Cerebellar cortex (tissue), 1 donor: ENCODE measurements at places on chromosomes 1 and 21.
A peak's percentile ranks its signal among the peaks of the same experiment; 100 is the strongest.

- no peak for DNase-seq
Measured at GRCh38 chr1:202952099-202952498, 6.0 kb downstream of the ADIPOR1 start.

- no peak for DNase-seq
Measured at GRCh38 chr1:32353886-32354570, 8.3 kb downstream of the FAM229A start.

DNA sequence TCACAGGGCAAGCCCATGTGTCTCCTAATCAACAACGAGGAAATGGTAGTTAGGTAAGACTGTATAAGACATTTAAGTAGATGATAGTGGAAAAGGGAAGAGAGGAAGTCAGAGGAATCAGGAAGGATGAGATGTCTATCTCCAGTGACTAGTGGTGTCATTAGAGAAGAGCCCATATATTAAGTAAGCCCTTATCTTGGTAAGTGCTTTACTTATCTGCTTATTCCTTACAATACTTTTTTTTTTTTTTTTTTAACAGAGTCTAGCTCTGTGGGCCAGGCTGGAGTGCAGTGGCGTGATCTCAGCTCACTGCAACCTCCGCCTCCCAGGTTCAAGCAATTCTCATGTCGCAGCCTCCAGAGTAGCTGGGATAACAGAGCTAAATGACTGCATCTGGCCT, 29.5 kb downstream of the RNF11 start:
- DNase-seq: no peak

- DNase-seq: peak; percentile 78
Measured at GRCh38 chr1:246678816-246679793, 45.1 kb upstream of the SCCPDH start.

GRCh38 chr1:226404063-226404903, 3.6 kb downstream of the PARP1 start:
- DNase-seq: no peak

GRCh38 chr1:206003854-206004800, 932 bp upstream of the RAB7B start:
- no peak for DNase-seq

DNA sequence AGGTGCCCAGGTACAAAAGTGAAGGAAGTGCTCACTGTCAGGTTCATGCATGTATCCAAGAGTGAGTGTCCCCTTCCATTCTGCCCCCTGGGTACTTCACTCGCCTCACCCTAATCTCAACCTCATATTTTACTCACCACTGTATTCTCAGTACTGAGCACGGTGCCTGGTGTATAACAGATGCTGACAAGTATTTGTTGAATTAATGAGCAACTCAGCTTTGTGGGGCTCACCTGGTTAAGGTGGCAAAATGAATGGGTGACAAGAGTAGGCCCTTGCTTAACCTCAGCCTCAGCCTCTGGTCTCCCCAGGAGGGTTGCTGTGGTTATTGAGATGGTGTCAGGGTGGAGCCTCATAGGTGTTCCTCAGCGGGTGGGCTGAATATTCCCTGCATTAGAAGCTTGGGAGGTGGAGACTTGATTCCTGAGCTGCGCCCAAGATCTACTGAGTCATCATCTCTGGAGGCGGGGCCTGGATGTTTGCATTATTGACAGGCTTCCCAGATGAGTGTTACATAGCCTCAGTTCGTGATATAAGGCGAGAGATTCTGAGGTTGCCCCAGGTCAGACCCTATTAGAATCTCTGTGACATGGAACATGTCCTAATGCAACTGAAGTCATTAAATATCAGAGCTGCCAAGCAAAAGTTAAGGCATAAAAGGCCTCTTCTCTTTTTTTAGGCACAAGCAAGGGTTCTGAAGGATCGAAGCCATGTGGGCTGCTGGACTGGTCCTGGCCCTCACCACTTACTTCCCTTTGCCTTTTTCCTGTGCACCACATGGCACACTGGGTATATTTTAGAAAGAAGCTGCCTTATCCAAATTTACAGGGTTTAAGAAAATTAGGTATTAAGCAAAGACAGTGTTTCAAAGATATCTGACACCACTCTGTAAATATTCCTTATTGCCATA, 39.2 kb downstream of the SYT6 start:
- DNase-seq: no peak

DNA sequence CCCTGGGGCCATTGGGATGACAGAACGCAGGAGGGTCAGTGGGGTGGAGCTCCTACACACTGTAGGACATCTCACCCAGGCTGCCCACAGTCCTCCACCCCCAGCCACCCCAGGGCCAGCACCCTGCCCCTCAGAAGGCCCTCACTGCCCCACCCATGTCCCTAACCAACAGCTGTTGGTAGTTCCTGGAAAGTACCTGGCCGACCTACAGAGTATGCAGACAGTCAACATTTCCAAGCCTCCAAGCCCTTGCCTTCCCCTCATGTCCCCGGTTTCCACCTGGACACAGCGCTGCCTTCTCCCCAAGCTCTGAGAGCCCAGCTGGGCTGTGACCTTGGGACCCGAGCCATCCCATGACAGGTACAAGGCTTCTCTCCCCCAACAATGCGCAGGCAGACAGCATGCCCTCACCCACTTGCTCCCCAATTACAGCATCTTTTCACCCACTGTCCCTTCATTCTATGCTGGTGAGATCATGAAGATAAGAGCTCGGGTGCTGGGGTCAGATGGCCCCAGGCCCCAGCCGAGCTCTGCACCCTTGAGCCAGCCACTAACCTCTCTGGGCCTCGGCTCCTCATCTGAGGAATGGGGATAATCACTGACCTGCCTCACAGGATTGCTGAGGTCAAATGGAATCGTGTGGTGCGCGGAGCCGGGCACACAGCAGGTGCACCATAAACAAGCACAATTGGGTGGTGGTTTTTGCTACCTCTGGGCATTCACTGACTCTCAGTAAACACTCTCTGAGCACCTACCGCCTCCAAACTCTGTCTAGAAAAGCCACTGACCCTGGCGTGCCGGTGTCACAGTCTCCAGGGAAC, 11.2 kb downstream of the LAPTM5 start:
- no peak for DNase-seq

- no peak for DNase-seq
Measured at GRCh38 chr1:8343464-8344001, 25.6 kb downstream of the SLC45A1 start.

DNA sequence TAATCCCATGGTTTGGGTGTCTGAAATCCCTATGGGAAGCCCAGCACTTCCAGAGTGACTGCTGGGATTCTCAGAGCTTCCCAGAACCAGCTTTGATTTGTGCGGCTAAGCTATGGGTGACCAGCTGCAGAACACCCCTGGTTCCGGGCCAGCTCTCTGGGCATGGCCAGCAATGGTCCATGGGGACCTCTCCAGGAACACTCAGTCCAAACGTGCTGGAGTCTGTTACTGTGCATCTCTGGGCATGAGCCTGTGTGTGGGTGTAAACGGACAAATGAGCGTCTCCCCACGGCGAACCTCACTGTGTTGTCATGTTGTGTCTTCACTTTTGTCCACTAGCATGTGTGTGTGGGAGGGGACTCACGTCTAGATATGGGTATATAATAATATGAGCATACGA, 54.4 kb downstream of the MAB21L3 start:
- no peak for DNase-seq

DNA sequence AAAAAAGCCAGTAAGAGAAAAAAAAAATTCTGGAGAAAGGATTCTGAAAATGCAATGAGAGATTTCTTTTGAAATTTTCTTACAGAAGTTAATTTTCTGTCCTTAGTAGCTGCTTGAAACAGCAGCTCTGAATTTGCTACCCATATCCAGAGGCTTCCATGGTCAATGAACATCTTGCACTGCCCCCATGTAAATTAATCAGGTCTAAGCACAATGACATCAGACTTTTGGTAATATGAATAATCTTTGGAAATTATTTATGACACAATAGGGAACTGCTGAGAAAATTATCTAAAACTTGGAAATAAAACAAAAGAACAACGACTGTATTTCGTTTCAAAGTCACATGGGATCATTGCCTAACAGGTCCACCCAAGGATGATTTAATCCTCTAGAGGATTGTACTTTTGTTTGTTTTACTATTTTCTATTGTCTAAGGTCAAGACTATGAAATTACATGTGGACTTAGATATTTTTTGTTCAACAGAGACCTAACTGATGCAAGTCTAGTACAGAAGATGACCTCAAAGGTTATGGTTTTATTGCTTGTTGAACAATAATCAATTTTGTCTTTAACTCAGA, 312.1 kb downstream of the BACH1 start:
- no peak for DNase-seq

DNA sequence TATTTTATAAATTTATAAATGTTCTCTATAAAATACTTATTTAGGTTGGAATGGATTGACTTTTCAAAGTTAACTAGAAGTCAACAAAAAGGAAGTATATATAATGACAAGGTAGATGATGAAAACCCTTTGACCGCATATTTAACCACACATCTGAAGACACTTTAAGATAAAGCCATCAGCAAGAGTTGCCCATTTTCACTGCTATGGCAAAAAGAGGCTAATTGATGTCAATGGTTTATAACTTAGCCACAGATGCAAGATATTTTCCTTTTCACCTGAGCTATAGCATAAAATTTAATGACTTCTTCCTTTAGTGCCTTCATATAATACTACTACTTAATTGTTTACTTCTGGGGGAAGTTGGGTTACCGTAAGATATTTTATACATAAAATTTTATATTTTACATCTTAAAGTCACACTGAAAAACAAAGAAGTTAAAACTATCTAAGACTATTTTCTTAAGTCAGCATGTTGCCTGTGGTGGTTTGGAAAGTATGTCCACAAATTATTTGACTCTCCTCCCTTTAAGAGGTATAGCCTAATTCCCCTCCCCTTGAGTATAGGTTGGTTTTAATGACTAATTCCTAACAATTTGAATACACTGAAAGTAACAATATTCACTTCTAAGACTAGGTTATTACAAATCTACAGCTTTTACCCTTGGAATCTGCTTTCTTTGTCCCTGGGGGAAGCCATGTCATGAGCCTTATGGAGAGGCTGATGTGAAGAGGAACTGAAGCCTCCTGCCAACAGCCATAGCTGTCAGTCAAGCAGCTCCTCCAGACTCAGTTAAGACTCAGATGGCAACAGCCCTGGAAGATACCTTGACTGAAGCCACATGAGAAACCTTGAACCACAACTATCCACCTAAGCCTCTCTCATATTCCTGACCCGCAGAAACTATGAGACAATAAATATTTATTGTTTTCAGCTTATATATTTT, 40.3 kb upstream of the LRRC8B start:
- no peak for DNase-seq

- peak; percentile 97 for DNase-seq
Measured at GRCh38 chr1:45303520-45304310, 23.0 kb upstream of the HPDL start.

DNA sequence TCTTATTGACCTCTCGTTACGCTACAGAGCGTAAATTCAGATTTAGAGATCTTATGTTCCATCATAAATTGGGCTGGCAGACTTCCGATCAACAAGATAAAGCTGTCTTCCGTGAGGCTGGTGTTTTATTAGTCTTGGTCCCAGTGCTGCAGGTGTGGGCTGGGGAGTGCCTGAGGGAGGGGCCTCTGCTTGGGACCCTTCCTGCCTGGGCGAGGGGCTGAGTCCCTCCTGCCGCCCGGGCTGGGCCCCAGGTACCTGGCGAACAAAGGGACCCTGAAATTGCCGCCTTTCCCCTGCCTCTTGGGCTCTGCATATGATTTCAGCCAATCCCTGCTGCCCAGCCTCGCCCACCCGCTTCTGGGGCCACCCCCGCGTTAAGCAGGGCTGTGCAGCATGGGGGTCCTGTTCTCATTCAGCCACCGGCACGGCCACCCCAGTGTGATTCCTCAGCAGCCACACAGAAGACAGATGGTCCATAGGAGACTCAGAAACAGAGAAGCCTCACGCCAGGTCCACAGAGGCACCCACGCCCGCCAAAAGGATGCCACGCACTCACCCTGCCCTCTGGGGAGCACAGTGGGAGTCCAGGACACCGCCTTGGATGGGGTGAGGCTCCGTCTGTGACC, 6.1 kb upstream of the SAMD11 start:
- DNase-seq: no peak

DNA sequence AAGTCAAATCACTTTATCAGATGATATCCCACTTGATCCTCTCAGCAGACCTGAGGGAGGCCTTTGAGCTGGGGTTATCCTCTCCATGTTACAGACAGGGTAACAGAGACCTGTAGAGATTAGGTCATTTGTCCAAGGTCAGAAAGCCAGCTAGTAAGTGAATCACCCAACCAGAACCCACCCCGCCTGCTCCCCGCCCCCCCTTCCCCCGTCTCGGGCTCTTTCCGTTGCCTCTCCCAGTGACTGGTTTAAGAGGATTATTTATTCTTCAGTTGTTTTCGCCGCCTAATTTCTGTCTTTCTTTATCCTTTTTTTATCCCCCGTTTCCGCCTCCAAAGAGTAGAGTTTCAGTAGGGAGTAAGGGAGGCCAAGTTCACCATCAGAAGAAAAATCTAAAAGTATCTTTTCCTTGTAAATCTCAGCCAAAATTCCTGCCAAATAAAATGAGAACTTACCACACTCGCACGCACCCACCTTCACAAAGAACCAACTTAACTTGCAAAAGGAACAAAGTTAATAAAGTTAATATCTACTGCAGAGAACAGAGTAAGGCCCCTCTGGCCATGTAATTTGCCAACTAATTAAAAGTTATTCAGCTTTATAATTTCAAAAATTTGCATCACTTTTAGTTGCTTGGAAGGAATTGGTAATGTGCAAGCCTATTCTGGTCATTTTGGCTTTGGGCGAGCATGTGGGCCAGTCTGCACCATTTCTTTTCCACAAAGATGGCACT, 76.8 kb upstream of the TRABD2B start:
- no peak for DNase-seq

DNA sequence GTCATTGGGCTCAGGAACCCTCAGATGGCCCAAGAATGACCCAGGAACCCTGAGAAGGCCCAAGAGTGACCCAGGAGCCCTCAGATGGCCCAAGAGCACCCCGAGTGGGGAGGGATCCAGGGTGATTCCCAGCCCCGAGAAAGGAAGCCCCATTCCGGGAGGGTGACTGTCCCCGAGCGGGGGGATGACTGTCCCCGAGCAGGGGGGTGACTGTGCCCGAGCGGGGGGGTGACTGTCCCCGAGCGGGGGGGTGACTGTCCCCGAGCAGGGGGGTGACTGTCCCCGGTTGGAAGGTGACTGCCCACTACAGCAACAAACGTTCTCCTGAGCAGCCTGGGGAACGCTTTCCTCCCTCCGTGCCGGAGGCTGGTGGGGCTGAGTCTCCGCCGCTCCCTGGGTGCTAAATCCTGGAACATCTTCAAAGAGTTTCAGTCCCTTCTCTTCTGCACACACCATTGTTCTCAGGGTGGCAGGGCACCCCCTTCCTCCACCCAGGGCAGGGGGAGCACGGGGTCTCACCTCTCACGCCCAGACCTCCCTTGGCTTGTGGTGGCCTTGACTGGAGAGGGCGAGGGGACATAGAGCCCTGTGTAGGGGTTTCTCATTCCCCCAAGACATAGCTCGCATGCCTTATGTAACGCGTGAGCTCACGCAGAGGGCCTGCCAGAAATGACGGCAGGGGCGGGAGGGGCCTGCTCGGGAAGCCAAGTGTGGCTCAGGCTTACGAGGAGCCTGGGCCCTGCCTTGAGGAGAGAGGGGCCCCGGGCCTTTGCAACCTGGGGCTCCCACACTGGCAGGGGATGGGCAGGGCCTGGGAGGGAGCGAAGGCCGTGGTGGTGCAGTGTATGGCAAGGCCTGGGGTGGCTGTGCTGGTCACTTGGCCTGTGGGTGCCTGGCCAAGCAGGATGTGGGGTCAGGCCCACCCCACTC, 14.3 kb upstream of the SKI start:
- DNase-seq: peak; percentile 92

- no peak for DNase-seq
Measured at GRCh38 chr1:107220036-107220435, 79.2 kb downstream of the NTNG1 start.

GRCh38 chr1:213326281-213327016, 275.4 kb downstream of the RPS6KC1 start:
- DNase-seq: peak; percentile 39
